ENCODE measurements at places on chromosomes 11 and 22.

- DNase-seq: no peak
These were observed 17.3 kb downstream of the RPUSD4 start for GRCh38 chr11:126194121-126194543.

- no peak for DNase-seq
These were observed 50.9 kb downstream of the SLC25A17 start for GRCh38 chr22:40768206-40768605.

DNA sequence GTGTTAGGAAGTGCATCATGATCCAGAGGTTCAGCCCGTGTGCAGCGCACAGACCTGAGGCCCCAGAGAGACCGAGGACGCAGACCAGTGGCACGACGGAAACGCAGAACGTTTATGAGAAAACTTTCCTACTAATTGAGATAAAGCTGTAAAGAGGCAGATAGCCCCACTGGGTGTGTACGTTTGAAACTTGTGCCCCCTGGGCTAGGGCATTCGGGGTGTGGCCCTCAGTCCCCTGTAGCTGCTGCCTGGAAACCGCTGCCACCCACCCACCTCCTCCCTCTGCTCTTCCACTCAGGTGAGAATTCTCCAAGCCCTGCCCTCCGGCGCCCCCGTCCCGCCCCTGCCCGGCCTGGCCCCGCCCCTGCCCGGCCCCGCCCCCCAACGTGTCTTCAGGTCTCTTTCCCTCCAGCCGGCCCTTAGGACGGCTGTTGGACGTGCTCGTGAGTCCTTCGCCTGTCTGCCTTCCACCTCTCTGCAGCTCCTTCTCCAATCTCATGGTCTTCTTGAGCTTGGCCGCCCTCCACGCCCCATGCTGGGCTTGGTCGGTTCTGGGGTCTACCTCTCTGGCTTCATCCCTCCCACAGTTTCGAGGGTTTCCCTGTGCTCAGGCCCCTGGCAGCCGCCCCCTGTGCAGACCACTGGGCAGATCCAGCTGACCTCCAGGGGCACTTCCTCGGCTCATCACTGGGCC, 12.1 kb downstream of the MAPK8IP2 start:
- DNase-seq: no peak

DNA sequence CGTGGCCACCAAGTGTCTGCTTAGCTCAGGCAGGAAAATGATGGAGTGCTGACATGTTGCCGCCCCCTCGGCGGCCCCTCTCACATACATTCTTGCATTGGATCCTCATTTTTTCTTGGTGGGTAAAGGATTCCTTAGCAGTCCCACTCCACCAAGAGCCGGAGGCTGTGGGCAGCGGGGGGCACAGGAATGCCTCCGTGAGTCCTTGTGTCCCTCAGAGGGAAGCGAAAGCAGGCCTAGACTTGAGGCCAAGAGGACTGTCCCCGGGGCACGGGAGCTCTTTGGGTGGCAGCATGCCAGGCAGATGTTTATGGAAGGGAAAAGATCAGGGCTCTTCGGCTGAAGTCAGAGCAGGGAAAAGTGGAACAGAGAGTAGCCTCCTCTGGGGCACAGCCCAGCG, 21.6 kb downstream of the LRFN4 start:
- no peak for DNase-seq

- DNase-seq: no peak
These were observed 28.0 kb downstream of the SYT9 start for GRCh38 chr11:7279676-7280075.

- DNase-seq: no peak
These were observed 40.9 kb upstream of the BLID start for GRCh38 chr11:122156940-122157382.

GRCh38 chr11:114846416-114846791, 168.1 kb downstream of the NXPE2 start:
- DNase-seq: no peak

DNA sequence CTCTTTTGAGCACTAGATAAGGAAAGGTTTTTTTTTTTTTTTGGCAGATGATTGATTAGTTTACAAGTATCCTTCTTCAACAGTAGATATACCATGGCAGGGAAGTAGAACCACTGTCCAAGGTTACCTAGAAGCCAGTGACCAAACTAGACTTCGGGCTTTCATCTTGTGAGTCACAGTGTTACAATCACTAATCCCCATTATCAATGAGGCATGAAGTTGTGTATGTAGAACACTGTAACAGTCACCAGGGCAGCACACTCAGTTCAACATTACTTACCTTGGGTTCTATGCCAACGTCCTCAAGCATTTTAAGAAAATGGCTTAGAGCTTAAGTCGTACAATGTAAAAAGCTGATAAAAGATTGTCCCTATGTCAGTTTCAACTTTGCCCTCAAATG, 430.9 kb downstream of the ETS1 start:
- no peak for DNase-seq

GRCh38 chr11:120612513-120613263, 101.1 kb downstream of the GRIK4 start:
- DNase-seq: no peak

DNA sequence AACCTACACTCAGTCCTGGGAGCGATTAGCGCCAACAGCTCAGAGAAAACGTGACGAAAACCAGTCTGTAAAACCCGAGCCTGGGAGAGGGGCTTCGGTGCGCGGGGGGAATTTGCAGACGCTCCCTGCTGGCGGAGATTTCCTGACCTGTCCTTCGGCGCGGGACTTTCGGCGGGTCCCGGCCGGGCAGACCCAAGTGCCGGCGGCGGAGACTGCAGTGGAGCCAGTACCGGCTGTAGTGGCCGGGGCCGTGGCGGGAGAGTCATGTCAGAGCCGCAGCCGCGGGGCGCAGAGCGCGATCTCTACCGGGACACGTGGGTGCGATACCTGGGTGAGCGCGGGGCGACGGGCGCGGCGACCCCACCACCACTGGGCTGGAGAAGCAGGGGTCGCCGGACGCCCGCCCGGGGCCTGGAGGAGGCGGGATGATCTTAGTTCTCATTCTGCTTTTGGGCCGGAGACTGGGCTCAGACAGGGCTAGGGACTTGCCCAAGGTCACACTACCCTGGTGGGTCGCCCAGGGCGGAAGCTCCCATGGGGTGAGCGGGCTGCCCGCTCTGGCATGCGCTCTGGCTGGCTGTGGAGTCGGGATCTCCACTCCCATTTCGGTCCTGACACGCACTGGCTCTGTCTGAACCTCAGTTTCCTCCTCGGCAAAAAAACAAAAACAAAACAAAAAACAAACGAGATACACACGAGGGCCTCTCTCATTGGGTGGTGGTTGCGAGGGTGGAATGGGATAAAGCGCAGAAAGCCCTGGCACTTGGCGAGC, at the start of gene MTFP1:
MTFP1 (plus strand) TSS at position 153 of the 772 bp plus-strand sequence; CDS start at position 265, 112 bp downstream.
- DNase-seq: no peak

- no peak for DNase-seq
These were observed 76.8 kb upstream of the SUSD2 start for GRCh38 chr22:24104307-24105012.

- no peak for DNase-seq
These were observed 15.3 kb downstream of the MACROD1 start for GRCh38 chr11:64150481-64151239.

DNA sequence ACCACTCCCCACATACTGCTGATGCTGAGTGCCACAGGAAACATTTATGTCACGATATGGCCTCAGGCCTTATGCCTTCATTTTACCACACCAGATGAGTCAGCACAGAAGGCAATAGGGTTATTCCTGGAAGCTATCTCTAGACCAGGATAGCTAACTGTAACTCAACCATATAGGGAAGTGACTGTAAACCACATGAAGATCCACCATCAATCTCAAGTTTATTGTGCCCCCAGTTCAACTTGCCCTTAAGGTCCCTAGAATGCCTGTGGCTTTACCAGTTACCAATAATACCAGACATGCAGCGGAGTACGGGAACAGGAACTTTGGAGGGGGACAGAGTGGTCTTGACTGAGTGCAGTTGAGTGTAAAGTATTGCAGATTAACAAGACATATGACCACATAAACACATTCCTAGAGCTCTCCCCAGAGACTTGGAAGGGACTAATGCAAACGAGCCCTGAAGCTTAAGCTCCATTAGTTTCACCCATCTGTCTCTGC, 180.9 kb downstream of the KIF18A start:
- no peak for DNase-seq

DNA sequence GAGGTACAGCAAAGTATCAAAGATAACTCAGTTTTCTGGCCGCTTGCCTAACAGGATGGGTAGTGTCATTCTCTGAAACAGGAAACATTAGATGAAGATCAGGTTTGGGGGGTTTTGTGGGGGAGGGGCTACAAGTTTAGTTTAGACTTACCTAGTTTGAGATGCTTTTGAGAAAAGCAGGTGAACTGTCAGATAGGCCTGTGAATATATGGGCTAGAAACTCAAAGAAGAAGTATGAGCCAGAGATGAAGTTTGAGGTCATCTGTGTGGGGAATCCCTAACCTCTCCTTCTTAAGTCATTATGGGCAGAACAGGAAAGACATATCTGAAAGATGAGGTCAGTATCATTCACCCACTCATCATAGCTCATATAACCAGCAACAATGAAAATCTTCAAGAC, 11.9 kb downstream of the HOATZ start:
- no peak for DNase-seq

GRCh38 chr11:132094598-132094997, 724.2 kb downstream of the NTM start:
- no peak for DNase-seq

All from stimulated activated CD8-positive, alpha-beta memory T cell treated with anti-CD3 and anti-CD28 coated beads, Interleukin-15, amount 100 ng/mL, for 48 hours (primary cell).